ENCODE measurements at places on chromosomes 7 and 10.

- no peak for DNase-seq
These were observed 3.6 kb downstream of the FOXI2 start for GRCh38 chr10:127740596-127740995.

DNA sequence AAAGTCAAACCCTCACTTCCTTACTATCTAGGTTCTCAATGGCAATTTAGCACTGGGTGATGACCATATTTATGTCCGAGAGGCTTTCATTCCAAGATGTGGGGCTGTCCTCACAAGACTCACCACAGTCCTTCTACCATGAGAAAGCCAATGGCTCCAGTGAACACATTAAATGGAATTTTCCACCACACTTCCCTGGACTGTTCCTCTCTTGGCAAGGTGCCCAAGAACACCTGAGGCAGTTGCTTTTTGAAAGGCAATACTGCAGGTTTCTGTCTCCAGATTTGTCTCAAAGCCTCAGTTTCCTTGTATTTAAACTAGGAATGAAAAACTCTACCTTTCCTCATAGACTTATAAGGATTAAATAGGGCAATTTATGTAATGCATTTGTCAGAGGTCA, 24.2 kb downstream of the AFAP1L2 start:
- no peak for DNase-seq

DNA sequence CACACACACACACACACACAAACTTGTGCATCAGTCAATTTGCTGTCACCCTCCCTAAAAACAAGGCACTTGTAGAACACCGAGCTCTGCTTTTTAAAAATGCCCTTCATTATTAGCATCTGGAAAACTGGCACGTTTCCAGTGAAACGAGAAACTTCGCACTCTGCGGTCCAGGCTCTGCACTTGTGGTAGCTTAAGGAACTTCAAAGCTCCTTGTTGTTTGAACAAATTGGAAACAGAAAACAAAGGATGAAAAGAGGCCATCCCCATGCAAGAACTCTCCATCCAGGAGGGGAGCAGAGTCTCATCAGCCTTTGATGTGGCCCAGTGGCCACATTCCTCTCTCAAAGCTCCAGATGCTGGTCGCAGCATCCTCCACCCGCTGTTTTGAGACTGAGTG, 105.1 kb downstream of the C10orf90 start:
- no peak for DNase-seq

GRCh38 chr10:119976421-119976820, 83.9 kb downstream of the SEC23IP start:
- DNase-seq = no peak

- DNase-seq = no peak
These were observed 53.8 kb downstream of the PANK1 start for GRCh38 chr10:89591111-89591795.

- DNase-seq = no peak
These were observed 86.6 kb downstream of the PRTFDC1 start for GRCh38 chr10:24865783-24866182.

GRCh38 chr10:127836176-127836575, 56.6 kb downstream of the CLRN3 start:
- DNase-seq = no peak
